Left colon (tissue), 2 donors: ENCODE measurements at places on chromosomes 7 and 10. TPM values are rescaled to one million over a fixed set of nuclear protein-coding genes. Genes with fewer than 3 reads are reported as not detected.

PPP3CB gene
- total RNA-seq: 28.8 TPM

OR2A2 gene
- not detected for total RNA-seq

HOXA3 gene
- total RNA-seq: 23.2 TPM

TACC2 gene
- 107 TPM for total RNA-seq

GRM3 gene
- not detected for total RNA-seq

NPTX2 gene
- 5.9 TPM for total RNA-seq

KDM7A gene
- 33.4 TPM for total RNA-seq

LRRC18 gene
- not detected for total RNA-seq

LDB1 gene
- 29.5 TPM for total RNA-seq

CREB5 gene
- total RNA-seq: 2.4 TPM

CACNA2D1 gene
- total RNA-seq: 2.5 TPM

ACTL6B gene
- not detected for total RNA-seq

MMD2 gene
- not detected for total RNA-seq

NACAD gene
- 0.61 TPM for total RNA-seq

GNB2 gene
- 279 TPM for total RNA-seq

NFE2L3 gene
- 13.4 TPM for total RNA-seq

CHN2 gene
- 32.9 TPM for total RNA-seq

IDI2 gene
- total RNA-seq: not detected

CLDN4 gene
- total RNA-seq: 1,246 TPM

RET gene
- 1.6 TPM for total RNA-seq

ANKRD1 gene
- total RNA-seq: not detected

CPVL gene
- 18.4 TPM for total RNA-seq

GDF2 gene
- total RNA-seq: not detected

SPDYE16 gene
- 0.12 TPM for total RNA-seq

ASB10 gene
- not detected for total RNA-seq

DOCK1 gene
- 65.8 TPM for total RNA-seq

GSTO2 gene
- total RNA-seq: 27.9 TPM

POU6F2 gene
- not detected for total RNA-seq

TEX47 gene
- total RNA-seq: not detected

NRP1 gene
- total RNA-seq: 26.5 TPM

CCDC172 gene
- not detected for total RNA-seq

NRG3 gene
- 0.11 TPM for total RNA-seq

LRIT1 gene
- total RNA-seq: not detected

CALCR gene
- not detected for total RNA-seq

TAC1 gene
- total RNA-seq: 1.7 TPM

MAPK8 gene
- 50.9 TPM for total RNA-seq

AGBL3 gene
- total RNA-seq: 0.78 TPM

PHKG1 gene
- 1.5 TPM for total RNA-seq

CNPY1 gene
- not detected for total RNA-seq

SPDYE11 gene
- total RNA-seq: not detected

STAG3 gene
- total RNA-seq: 1.2 TPM
